OCI-M1 (cell line): ENCODE measurements at places on chromosomes 3 and 15.
A peak's percentile ranks its signal among the peaks of the same experiment; 100 is the strongest.

GRCh38 chr3:42600958-42601675 is 631 bp downstream of the NKTR start:
- peak; percentile 80 for DNase-seq

DNA sequence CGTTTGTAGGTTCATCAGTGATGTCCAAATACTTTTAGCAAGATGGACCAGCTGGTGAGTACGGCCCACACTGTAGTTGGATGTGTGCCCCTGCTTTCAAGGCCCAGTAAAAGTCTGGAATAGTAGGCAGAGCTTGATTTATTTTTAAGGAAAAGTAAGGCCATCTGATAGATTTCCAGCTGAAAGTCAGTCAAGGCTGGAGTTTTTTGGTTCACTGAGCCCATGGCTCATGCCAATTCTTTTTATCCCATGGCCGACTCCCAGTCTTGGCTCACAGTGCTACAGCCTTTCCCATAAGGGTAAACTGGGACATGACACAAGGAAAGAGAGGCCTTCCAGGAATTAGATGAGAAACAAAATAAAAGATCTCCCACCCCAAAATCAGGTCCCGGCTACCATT is 13.5 kb downstream of the CCDC80 start:
- no peak for DNase-seq

DNA sequence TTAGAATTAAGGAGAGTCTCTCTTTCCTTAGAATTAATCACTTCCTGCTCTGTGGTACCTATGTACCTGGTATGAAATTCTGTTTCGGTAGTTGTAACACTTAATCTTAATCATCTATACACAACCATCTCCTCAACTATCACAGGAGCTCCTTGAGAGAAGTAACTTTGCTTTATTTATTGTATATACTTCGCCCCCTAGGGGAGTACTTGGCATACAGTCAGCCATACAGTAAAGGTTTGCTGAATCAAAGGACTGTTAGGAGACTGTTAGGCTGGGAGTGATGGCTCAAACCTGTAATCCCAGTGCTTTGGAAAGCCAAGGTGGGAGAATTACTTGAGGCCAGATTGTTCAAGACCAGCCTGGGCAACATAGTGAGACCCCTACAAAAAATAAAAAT is 44.7 kb downstream of the RORA start:
- no peak for DNase-seq

DNA sequence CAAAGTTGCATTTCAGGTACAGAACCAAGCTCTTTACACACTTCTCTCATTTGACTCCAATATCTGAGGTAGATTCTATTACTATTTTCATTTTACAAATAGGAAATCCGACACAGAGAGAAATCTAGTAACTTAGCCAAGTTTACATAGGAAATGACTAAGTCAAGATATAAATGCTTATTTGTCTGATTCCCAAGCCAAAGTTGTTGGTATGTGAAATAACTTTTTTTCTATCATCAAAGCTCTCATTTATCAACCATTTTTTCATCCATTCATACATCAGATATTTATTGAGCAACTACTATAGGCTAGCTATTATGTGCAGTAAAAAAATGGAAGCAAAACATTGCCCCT is 89.2 kb upstream of the MITF start:
- DNase-seq = no peak

DNA sequence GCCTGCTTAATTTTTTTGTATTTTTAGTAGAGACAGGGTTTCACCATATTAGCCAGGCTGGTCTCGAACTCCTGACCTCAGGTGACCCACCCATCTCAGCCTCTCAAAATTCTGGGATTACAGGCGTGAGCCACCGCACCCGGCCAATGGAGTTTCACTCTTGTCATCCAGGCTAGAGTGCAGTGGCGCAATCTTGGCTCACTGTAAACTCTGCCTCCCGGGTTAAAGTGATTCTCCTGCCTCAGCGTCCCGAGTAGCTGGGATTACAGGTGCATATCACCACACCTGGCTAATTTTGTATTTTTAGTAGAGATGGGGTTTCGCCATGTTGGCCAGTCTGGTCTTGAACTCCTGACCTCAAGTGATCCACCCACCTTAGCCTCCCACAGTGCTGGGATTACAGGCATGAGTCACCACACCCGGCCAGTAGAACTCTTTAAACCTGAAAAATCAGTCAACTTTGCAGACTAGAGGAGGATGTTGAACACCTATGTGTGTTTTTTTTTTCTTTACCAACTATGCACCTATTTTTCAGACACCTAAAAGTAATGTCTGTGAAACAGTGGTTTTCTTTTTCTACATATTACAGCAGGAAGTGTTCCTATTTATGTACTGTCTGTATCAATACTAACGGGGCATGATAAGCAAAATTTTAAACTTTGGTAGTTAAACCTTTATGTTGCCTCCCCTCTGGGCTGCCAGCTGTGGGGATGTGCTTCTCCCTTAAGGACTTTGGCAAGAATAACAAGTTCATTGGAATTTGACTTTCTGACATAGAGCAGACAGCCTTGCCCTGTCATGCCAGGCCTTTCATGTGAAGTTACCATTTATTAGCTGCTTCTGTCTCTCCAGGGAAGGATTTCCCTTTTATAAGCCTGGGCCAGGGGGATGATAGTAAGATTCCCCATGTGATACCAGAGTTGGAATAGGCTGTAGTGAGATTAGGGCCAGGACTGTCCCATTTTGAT is 8.1 kb downstream of the ARIH2 start:
- DNase-seq = no peak

- no peak for DNase-seq
These were observed 13.9 kb upstream of the TOP2B start for GRCh38 chr3:25678581-25678980.

- no peak for DNase-seq
These were observed 11.2 kb upstream of the CCR8 start for GRCh38 chr3:39318301-39318700.

DNA sequence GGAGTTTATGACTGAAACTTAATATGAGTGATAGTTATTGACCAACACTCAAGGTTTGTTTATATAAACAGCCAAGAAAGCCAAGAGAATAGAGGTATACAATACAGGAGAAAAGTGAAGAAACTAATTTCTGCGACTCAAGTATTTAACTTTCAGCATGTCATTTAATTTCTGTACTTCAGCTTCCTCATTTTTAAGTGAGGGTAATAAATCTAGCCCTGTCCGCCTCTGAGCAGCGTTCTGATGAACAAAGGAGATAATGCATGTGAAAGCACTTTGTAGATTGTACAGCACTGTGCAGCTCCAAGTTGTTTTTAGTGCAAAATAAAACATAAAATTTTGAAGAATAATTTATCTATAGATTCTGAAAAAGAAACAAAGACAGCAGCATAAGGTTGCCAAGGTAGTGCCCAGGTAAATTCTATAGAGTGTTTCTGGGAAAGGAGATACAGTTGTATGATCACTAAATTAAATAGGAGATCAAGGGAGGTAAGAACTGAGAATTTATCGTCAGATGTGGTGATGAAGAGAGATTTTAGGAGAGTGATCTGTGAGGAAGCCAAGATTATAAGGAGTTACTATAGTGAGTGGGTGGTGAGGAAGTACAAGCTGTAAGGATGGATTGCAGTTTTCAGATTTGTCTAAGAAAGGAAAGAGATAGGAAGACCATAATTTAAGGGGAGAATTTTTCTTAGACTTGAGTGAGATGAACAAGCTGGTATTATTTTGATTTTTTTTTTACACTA is 71.3 kb downstream of the RASA2 start:
- peak; percentile 91 for DNase-seq

DNA sequence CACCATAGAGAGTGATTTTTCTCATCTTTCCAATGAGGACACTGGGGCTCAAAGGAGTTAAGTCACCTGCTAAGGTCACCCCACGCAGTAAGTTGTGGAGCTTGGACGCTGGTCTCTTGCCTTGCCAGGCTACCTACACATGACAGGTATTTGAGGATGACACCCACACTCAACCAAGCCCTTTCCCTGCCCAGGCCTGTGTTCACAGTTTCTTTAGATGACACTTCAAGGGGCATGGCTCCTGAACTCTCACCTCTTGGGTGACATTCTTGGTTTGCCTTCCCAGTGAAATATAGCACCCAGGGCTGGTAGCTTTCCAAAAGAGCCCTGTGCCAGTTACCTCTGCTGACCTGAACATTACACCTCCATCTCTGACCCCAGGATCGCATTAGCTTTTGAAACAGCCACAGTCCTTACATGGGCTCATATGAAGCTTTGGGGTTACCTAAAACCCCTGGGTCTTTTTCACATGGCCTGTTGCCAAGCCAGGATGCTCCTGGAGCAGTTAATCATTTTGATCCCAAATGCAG is 148.0 kb downstream of the RPLP1 start:
- DNase-seq = no peak
